ENCODE measurements at places on chromosomes 7 and 10. TPM values are rescaled to one million over a fixed set of nuclear protein-coding genes. Genes with fewer than 3 reads are reported as not detected.

The TRIM74 gene
- total RNA-seq: not detected

The PHYHIPL gene
- total RNA-seq: not detected

The STEAP4 gene
- total RNA-seq: under 0.01 TPM

The NUTM2D gene
- 5.1 TPM for total RNA-seq

The ELN gene
- total RNA-seq: 0.39 TPM

The UCMA gene
- not detected for total RNA-seq

The H2BK1 gene
- total RNA-seq: not detected

The LLCFC1 gene
- not detected for total RNA-seq

The C10orf143 gene
- 1.4 TPM for total RNA-seq

The PAPOLB gene
- total RNA-seq: not detected

The WEE2 gene
- not detected for total RNA-seq

The SLC13A1 gene
- total RNA-seq: not detected

The STRIP2 gene
- total RNA-seq: 1.6 TPM

The CYP3A4 gene
- not detected for total RNA-seq

The TAS2R5 gene
- total RNA-seq: 2.6 TPM

The CHN2 gene
- total RNA-seq: 25.5 TPM

The CALHM1 gene
- total RNA-seq: not detected

The ASB15 gene
- not detected for total RNA-seq

The VIPR2 gene
- not detected for total RNA-seq

The ANXA8L1 gene
- total RNA-seq: 465 TPM

The SLIT1 gene
- not detected for total RNA-seq

The IFIT2 gene
- 5.2 TPM for total RNA-seq

The SFTPA1 gene
- total RNA-seq: not detected

The GNAT3 gene
- total RNA-seq: 0.22 TPM

The ZMYND11 gene
- 41.2 TPM for total RNA-seq

The C10orf88 gene
- total RNA-seq: 7.9 TPM

The MKI67 gene
- 8.8 TPM for total RNA-seq

The TSPAN13 gene
- total RNA-seq: 44.4 TPM

The OR2A12 gene
- total RNA-seq: not detected

The FLNC gene
- 271 TPM for total RNA-seq
